Chondrocyte (in vitro differentiated cells): ENCODE measurements at places on chromosomes 4 and X.

- no peak for DNase-seq
These were observed 722 bp downstream of the SLC10A7 start for GRCh38 chr4:146520896-146521540.

GRCh38 chr4:3510481-3510880 is 21.7 kb downstream of the LRPAP1 start:
- DNase-seq, result no peak

- DNase-seq, result no peak
These were observed 206.6 kb upstream of the GYPA start for GRCh38 chr4:144347121-144347520.

DNA sequence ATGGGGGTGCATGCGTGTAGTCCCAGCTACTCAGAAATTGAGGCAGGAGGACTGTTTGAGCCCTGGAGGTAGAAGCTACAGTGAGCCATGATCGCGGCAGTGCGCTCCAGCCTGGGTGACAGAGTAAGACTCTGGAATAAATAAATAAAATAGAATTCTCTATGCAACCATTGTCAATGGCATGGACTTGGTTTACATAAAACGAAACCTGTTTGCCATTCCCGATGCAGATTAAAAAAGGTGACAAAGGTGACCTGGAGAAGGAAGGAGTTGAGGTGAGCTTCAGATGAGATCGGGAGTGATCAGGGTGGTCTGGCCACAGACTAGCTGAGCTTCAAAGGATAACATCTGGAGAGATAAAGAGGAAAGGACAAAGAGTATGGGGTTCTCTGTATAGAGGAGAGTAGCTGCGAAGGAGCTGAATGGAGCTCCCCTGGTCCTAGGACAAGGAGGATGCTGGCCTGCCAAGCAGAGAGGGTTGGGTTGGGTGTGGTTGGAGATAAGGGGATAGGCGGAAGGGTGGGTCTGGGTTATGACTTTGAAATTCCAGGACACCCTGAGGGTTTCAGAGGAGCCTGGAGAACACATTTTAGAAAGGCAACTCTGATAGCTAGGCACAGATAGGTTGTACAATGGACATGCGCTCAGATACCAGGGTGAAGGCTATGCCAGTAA is 98.6 kb downstream of the RBM47 start:
- no peak for DNase-seq

GRCh38 chr4:99665983-99666382 is 8.4 kb upstream of the C4orf54 start:
- no peak for DNase-seq

DNA sequence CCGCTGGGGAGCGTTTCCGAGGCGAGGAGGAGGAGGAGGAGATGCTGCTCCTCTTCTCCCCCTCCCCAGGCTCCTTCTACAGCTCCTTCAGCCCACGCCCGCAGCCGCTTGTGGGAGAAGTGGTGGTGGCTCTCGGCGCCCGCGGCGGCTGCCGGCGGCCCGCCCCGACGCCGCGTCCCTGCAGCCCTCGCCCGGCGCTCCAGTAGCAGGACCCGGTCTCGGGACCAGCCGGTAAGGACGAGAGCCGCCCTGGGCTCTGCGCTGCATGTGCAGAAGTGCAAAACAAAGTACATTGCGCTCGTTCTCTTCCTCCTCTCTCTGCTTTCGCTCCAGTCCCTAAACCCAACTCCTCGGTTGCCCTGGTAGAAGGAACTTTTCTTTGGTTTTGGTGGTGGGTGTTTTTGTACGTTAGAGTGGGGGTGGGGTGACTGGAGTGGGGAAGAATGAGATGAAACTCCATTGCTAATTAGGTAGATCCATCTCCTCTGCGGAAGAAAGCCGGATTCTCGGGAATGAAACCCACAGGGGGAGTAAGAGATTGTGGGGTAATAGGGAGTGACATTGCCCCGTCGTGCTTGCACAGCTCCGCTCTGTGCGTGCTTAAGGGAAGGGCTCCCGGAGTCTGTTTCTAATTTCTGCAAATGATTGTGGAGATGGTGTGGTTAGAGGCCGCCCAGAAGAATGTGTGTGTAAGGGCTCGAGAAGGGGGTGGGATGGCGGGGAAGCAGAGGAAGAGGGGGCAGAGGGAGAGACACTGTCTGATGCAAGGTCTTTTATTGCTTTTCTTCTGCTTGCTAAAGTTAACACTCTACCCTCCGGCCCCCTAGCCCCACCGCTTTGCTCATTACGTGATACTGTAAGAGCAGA is 677 bp downstream of the PTPN13 start:
- no peak for DNase-seq

DNA sequence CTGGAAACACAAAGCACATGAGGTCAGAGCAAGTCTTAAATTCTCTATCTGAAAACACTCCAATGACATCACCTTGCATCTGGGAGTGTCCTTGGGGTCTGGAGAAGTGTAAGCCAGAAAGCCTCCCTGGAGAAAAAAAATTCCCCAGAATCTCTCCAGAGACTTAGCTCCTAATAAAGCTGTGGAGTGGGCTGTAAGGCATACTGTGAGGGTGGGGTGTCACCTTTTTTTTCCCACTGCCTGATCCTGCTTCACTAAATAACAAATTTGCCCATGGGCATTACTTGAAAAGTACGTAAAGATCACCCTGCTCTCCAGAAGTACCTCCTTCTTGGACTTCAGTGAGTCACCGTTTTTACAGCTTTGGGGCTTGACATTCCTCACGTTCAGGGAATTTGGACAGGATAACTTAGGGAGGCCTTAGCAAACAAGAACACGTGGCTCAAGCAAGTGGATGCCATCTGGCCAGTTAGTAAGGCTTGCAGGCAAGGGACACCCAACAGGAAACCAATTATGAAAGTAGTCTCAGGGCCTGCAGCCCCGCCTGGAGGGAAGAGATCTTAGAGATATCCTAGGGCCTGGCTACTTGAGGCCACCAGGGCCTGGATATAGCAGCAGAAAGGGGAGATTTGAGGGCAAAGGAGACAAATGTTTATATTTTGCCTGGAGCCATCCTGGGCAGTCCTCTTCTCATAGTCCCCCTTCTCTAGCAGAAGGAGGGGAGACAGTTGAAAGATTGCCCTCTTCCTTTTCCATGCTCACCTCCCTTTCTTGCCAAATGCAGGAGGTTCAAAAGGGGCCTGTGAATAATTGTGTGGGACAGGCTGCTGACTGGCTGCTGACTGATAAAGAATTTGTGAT is 60.1 kb upstream of the PLAC1 start:
- no peak for DNase-seq

GRCh38 chr4:23333556-23333945 is 556.3 kb downstream of the PPARGC1A start:
- DNase-seq, result no peak

DNA sequence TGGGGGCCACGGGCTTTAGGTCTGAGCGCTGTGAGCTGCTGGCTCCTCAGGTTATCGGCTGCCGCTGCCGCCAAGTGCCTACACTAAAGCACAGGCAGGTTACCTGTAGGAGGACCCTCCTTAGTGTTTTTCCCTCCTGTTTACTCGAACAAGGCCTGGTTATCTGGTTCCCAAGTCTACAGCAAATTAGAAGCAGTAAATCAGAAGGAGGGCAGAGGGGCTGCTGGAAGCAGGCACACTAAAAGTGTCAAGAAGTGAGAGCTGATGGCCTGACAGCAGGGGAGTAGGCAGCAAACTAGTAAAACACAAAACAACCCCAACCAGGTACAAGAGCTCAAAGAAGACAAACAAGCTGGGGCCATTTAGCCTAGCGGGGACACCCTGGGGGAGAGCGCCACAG is 125.0 kb upstream of the PJA1 start:
- no peak for DNase-seq

GRCh38 chr4:31390849-31391248 is 670.7 kb downstream of the PCDH7 start:
- no peak for DNase-seq

GRCh38 chrX:72609313-72609712 is 36.7 kb upstream of the HDAC8 start:
- DNase-seq, result no peak

- no peak for DNase-seq
These were observed 25.8 kb downstream of the ATP7A start for GRCh38 chrX:77936299-77936698.

- DNase-seq, result no peak
These were observed 196.5 kb upstream of the FTHL17 start for GRCh38 chrX:31268359-31268758.

- no peak for DNase-seq
These were observed 9.8 kb upstream of the ACOT9 start for GRCh38 chrX:23752740-23753415.

DNA sequence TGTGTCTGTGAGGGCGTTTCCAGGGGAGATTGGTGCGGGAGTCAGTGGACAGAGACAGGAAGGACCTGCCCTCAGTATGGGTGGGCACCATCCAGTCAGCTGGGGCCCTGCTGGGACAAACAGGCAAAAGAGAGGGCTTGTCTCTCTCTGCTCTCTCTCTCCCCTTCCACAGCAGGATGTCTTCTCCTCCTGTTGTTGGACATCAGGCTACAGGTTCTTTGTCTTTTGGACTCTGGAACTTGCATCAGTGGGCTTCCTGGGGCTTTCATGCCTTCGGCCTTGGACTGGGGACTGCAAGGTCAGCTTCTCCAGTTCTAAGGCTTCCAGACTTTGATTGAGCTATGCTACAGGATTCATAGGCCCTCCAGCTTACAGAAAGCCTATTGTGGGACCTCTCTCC is 59.6 kb downstream of the ADGRA3 start:
- no peak for DNase-seq

- no peak for DNase-seq
These were observed 213.1 kb upstream of the BOD1L1 start for GRCh38 chr4:13840502-13841190.

- no peak for DNase-seq
These were observed 237.5 kb downstream of the HNRNPD start for GRCh38 chr4:82136161-82136801.

DNA sequence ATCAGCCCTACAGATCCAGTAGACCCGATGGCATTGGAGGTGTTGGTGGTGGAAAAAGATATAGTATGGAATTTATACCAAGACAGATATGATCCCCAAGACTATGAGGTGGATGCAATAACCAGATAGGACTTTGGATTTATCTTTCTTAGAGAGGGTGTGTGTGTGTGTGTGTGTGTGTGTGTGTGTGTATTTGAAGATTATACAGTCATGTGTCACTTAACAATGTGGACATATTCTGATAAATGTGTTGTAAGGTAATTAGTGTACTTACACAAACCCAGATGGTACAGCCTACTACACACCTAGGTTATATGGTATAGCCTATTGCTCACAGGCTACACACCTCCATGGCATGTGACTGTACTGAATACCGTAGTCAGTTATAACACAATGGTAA is 24.4 kb upstream of the TAB3 start:
- DNase-seq, result no peak

DNA sequence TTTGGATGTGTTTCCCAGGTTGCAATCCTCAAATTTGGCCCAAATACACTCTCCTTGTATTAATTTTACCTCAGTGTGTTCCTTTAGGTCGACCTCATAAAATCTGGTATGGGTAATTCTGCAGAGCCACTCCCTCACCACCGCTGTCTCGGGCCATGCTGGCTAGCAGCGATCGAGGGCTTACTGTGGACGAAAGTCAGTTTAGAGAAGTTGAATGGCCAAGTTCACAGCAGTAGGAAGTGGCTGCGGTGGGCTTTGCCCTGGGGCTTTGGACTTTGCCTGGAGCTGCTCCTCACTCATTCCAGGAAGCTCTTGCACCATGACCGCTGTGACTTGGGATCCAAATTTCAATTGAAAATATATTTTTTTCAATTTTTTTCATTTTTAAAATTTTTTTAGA is 19.6 kb downstream of the TMEM187 start:
- DNase-seq, result no peak

- no peak for DNase-seq
These were observed 862.2 kb downstream of the TRIML1 start for GRCh38 chr4:189001283-189001970.
